Activated naive CD8-positive, alpha-beta T cell treated with anti-CD3 and anti-CD28 coated beads for 36 hours (primary cell): ENCODE measurements at places on chromosomes 3 and 15. TPM values are rescaled to one million over a fixed set of nuclear protein-coding genes. Genes with fewer than 3 reads are reported as not detected.

ACKR4 gene
- 0.10 TPM for total RNA-seq

FES gene
- total RNA-seq, result 2.5 TPM

LRRC31 gene
- total RNA-seq, result not detected

ACOX2 gene
- total RNA-seq, result not detected

RPP25 gene
- total RNA-seq, result 9.4 TPM

RASGRF1 gene
- total RNA-seq, result not detected

FAM174B gene
- 6.4 TPM for total RNA-seq

CCDC13 gene
- total RNA-seq, result not detected

GOLGA6D gene
- total RNA-seq, result not detected

DNA sequence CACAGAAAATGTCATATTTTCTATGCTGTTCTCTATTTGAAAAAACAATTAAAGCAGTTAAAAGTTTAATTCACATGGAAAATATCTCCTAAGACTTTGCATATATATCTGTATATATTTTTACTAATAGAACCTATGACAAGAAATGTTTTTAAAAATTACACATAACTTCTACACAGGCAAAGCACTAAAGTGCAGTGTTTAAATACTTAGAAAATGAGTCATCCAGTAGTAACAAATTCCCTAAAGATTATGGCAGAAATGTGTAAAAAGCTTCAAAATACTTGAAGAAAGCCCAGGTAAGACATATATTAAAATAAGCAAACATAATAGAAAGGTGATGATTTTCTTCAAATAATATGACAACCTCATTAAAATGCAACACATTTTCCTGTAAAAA, 236.6 kb downstream of the TBC1D5 start:
- no peak for DNase-seq

GRCh38 chr3:148162132-148162531, 535.6 kb upstream of the AGTR1 start:
- no peak for DNase-seq

DNA sequence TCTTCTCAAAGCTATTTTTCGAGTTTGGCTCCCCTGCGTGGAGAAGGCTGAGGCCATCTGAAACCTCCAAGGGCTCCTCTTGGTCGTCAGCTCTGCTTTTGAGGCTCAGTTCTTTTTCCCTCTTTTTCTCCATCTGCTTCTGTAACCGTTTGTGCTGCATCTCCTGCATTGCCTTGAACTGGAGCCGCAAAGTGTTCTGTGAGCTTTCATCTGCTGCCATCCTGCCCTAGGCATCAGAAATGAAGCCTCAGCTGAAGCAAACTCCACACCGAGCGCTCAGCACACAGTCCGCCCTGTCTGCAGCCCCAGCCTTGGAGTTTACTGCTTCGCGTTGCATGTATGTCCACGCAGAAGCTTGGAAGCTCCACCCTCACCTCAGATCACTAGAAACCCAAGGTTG, 14.9 kb downstream of the CCDC13 start:
- no peak for DNase-seq

DNA sequence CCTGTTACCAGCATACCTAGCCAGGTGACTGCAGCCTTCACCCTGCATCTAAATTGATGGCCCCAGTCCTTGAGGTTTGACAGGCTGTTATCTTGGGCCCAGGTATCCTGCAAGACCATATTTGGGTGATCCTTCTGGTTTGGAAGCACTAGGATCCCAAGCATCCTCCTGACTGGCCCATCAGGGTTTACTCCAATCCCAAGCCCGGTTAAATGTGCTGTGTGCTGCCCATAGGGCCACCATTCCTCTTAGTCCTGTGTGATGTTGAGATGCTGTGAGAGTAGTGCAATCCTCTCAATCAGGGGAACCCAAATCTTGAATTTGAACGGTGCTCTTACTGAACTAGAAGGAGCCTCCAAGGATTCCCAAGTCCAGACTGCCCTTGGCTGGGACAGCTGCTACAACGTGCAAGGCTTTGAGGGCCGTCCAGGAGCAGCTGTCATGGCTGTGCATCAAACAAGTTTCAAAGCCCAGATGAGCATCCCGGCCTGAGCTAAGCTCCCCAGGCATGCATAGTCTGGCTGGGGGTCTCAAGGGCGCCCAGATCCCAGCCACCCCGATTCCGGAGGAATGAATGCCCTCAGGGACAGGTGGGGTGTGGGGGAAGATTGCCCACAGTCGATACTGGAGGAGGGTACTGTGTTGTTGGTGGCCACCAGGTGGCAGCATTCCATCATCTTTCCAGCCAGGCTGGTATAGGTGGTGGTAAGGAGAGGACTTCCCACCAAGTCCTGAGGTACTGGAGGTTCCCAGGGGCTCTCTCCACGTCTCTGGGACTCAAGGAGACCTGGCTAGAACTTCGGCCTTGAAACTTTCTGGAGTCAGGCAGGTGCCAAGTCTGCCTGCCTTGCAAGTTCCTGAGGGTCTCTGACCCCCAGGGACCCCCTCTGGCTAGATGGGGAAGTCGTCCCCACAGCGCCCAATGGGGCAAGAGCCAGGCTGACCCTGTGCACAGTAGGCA, 32.6 kb downstream of the RBM5 start:
- peak; percentile 66 for DNase-seq

- no peak for DNase-seq
Measured at GRCh38 chr3:112496366-112497067, 2.8 kb downstream of the BTLA start.

- peak; percentile 67 for DNase-seq
Measured at GRCh38 chr3:13012221-13012691, 61.0 kb downstream of the IQSEC1 start.

- no peak for DNase-seq
Measured at GRCh38 chr3:16570113-16570512, 35.1 kb downstream of the DAZL start.

- no peak for DNase-seq
Measured at GRCh38 chr3:195766671-195767070, 45.1 kb downstream of the MUC4 start.

- no peak for DNase-seq
Measured at GRCh38 chr3:195084746-195085145, 186.2 kb downstream of the XXYLT1 start.

GRCh38 chr15:79195239-79195638, 87.3 kb upstream of the ANKRD34C start:
- DNase-seq, result no peak

DNA sequence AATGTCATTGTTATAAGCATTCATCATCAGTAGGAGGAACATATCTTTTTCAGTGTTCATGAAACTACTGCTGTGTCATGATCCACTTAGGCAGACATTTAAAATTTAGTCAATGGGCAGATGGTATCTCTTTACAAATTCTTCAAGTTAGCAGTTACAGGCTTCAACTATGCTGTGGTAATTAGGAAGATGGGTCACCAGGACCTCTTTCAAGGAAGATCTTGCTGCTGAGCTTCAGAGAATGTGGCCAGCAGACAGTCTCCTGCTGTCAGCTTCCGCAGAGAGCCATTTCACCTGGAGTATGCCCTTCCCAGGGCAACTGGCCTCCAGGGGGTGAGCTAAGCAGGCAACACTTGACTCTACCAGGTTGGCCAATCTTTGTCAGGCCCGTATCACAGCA, 19.4 kb downstream of the IFT57 start:
- DNase-seq, result no peak

DNA sequence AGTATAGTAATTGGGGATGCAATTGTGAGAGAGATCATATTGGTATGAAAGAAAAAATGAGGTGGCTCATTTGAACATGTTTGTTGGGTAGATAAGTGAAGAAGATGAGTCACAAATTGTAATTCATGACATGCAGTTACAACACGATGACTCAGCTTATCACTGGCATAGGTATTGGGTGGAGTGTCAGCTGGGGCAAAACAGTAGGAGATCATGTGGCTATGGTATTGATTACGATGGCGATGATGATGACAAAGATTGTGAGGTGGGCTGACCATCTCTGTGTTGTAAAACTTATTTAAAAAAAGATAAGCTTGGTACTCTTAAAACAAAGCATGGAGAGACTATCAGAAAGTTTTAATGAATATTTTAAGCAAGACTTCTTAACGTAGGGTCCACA, 11.6 kb upstream of the DPH6 start:
- DNase-seq, result no peak

GRCh38 chr3:151564261-151564660, 103.4 kb upstream of the IGSF10 start:
- DNase-seq, result no peak

DNA sequence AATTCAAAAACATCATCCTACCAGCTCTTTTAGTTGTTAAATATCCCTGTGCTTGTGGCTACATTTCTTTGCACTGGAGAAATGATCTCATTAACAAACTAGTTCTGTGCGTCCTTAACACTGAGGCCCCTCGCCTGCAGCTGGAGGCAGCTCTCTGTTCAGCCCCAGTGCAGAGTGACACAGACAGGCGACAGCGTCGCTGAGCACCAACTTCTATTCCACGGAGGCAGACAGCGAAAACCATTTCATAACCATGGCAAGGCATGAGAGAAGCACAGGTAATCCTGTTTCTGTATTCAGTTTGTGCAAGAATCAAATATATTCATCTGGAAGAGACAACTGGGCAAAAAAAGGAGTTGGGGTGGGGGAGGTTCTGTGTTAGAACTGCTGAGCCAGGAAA, 530.7 kb downstream of the ZIC1 start:
- no peak for DNase-seq

DNA sequence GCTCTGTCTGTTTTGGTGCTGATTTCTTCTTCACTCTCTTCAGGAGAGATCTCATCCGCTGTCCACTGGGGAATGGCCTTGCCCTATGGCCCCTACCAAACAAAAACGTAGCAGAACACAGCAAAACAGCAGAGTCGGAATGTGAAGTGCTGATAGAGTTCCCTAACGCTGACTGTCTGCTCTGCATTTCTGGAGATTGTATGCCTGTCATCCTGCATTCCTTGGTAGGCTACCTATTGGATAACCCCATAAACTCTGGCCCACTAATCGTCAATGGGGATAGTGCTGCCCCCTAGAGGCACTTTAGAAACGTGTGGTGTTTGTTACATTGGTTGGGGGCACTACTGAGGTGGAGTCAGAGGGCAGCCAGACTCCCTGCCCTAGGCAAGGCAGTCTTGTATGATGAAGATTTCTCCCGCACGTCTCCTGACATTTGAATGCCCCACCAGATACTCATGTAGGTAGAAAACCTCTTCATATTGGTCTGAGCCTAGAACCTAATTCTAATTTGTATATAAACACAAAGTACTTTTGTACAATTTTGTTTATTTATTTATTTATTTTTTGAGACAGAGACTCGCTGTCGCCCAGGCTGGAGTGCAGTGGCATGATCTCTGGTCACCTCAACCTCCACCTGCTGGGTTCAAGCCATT, 15.6 kb upstream of the MAGEF1 start:
- peak; percentile 24 for DNase-seq

GRCh38 chr15:92942706-92943105, 42.6 kb downstream of the CHD2 start:
- no peak for DNase-seq

- DNase-seq, result no peak
Measured at GRCh38 chr3:101633186-101633585, 43.7 kb downstream of the ZBTB11 start.

GRCh38 chr3:106380232-106380631, 511.4 kb upstream of the CBLB start:
- DNase-seq, result no peak

DNA sequence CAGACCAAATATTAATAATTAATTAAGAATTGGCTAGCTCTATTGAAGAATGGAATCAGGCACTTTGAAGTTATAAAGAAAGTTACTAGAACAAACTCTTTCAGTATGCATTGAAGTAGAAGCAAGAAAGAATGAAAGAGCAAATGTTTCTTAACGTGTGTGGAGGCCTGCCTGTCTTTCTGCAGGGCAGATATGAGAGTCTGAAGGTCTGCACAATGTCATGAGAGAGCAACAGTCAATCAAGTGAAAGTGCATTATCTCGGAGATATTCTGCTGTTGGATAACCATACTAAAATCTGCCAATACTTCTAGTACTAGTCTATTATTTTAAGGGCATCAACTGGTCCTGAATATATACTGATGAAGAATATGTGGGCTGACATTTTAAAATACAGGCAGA, 1270.8 kb downstream of the ZPLD1 start:
- DNase-seq, result no peak

DNA sequence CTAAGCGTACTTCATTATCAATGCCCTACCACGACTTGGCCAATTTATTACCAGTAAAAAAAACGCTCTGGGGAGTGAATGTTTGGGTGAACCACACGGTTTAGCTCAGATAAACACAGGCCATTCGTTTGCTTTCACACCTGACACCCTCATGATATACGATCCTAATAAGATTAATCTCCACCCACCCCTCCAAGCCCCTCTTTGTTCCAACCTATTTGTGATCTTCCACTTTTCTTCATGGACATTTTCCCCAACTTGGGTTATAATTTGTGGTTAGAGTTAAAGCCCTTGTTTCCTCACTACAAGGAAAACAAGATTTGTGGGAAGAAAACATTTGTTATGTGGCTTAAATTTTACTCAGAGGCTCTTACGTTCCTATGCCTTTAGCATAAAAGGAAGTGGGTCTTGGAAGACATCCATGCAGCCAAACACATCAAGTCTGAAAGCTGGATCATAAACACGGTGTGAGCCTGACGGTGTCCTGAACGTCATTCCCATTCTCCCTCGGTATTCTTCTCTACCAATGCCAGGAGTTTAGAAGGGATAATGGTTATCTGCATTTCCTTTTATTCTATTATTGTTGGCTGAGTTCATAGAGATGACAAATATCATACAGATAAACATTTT, 518.9 kb downstream of the NR2F2 start:
- no peak for DNase-seq

DNA sequence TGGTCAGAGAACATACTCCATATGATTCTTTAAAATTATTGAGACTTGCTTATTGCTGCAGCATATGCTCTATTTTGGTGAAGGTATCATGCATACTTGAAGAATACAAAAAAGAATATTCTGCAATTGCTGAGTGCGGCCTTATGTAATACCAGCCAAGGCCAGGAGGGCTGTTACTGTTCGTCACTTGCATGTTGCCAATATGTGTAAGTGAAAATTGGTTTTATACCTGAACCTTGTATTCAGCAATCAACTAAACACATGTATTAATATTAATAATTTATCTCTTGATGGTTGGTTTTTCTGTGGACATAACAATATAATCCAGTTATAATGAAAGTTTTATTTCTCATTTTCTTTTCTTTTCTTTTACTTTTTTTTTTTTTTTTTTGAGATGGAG, 13.9 kb upstream of the GABRA5 start:
- no peak for DNase-seq
